Activated gamma-delta T cell treated with anti-CD3 and anti-CD28 coated beads, Interleukin-2, amount 50 U/mL, for 16 hours (primary cell): ENCODE measurements at places on chromosomes 1 and 21.

DNA sequence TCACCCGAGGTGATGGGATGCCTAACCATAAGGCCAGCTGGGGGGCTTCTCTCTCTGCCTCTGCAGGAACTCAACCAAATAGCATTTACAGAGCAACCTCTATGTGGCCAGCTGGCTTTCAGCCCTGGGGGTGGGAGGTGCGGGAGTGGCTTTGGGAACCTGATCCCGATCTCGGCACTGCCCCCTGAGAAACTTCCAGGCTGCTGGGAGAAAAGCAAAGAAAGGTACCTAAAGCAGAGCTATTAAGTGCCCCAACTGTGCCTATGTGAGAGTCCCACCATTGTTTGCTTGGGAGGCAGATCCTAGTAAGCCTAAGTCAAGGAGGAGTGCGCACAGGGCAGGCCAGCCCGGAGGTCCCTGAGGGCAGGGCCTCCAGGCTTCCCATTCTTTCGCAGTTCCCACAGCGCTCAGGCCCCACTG lies 7.0 kb downstream of the KRTCAP2 start:
- DNase-seq, result no peak

DNA sequence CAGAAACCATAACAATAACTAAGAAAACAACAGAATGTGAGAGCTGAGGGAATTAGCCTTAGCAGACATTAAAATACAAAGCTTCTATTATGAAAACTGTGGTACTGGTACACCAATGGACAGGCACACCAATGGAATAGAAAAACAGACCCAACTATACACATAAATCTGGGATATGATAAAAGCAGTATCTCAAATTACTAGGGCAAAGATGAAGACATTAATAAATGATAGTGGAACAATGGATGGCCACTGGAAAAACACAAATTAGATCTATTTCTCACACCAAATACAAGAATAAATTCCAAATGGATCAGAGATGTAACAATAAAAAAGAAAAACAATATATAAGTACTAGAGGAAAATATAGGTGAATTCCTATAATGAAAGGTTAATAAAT lies 65.4 kb upstream of the SLFNL1 start:
- DNase-seq, result no peak

GRCh38 chr1:117556341-117556740 lies 49.5 kb upstream of the TENT5C start:
- no peak for DNase-seq

DNA sequence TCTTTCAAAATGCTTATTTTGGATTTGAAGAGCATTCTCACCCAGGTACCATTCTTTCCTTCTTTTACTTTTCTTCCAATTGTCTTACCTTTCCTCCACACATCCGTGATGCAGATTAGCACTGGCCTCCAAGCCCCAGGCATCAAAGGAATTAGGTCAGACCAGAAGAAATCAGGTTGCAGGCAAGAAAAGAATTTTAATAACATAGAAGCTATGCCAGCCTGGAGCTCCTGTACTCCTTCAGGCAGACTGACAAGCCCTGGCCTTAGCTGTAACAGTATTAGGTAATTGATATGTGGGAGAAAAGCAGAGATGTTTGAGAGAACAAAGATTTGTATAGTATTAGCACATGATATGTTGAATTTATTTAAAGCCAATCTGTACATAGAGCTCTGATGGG lies 390.4 kb upstream of the ADGRL2 start:
- DNase-seq, result no peak

GRCh38 chr1:79681382-79681781 lies 674.9 kb upstream of the ADGRL4 start:
- no peak for DNase-seq

DNA sequence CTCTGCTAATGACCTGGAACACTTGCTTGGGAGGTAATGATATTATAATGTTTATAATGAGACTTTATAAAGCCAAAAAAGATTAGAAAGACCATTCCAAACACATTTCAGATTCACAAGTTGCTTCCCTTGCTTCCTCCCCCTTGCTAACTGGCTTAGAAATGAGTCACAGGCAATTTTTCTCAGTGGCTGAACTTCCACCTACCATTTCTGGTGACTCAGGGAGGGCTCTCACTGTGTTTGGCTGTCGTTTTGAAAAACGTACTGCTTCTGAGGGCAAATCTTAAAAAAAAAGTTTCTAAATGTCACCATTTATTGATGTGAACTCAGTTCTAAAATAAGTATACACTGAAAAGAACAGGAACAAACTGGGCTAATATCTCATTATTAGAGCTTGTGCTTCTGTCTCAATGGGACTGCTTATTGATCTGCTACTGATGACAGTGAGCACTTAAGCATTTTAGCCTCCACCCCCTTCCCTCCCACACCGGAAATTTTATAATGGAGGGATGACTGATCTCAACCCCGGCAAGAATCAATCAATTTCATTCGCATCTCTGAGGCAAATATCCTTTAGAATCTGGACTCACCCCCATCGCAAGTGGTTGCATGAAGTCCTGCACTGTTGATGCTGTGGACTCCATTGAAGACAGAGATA lies 278.3 kb downstream of the KCTD3 start:
- no peak for DNase-seq

DNA sequence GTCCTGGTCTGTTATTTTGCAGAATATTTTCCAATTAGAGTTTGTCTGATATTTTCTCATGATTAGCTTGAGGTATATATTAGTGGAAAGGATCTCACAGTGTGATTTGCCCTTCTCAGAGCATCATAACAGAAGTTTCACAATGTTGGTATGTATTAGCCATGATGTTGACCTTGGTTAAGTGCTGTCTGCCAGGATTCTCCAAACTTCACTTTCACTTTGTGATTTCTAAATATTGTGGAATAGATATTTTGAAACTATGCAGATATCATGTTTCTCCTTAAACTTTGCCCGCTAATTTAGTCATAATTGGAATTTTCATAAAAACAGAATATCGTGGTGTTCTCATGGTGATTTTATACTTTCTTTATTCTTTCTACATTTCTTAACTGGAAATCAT lies 98.0 kb upstream of the DEPDC1 start:
- DNase-seq, result no peak

- no peak for DNase-seq
Observed at GRCh38 chr1:151689494-151689893, 27.1 kb downstream of the CELF3 start.

DNA sequence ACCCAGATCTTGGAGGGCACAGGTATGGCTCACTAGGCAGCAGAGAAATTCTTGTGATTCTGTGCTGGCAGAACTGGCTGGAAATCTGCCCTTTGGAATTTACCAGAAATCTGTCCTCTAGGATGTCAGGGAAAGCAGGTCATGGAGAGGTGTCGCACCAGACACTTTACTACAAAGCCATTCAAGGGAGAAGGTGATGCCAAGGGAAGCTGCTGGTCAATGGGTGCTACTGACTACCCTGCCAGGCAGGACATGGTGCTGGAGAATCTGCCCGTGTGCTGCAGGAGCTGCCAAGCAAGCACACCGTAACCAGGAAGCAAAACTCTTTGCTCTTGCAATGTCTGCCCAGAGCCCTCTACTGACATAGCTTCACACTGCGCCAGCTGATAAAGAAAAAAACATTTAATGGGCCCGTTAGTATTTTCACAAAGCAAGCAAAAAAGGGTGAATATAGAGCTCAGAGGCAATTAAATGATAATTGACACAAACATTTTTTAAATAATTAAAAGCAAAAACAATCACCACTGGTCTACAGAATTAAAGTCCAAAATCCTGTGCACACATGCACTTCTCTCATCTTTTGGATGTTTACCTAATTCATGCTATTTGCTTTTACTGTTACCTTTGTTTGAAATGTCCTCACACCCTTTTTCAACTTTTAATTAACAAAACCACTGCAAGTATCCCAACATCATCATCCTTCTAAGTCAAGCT lies 7.2 kb upstream of the FBXO28 start:
- DNase-seq, result no peak

GRCh38 chr21:39022466-39022862 lies 160.8 kb downstream of the PSMG1 start:
- no peak for DNase-seq

DNA sequence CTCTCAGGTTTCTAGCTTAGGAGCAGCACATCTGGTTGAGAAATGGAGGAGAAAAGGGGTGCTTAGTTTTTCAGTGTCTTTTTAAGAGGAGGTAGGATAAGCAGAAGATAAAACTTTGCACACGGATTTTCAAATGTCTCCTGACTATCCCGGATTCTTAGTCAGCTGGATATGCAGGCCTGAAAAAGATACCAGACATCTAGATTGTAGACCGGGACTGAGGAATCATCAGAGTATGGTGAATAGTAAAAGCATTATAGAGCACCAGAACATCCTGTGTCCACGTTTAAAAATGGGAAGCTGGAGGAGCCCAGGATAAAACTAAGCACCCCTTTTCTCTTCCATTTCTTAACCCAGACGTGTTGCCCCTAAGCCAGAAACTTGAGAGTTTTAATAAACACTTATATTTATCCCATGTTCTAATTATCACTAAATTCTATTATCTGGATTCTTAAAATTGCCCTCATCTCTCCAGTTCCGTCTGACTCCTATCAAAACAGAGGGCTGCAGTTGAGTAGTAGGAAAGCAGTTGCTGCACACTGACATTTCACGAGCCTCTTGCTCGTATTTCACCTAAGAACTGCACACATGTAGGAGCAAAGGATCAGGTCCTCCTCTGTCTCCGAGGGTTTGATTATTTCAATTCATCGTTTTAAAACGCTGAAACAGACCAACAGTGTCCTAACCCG lies 609 bp downstream of the PIGK start:
- no peak for DNase-seq

- no peak for DNase-seq
Observed at GRCh38 chr1:80403471-80403893, 1397.0 kb upstream of the ADGRL4 start.

GRCh38 chr1:192513196-192513595 lies 62.4 kb upstream of the RGS1 start:
- no peak for DNase-seq

- no peak for DNase-seq
Observed at GRCh38 chr1:235947989-235948388, 81.3 kb upstream of the LYST start.

DNA sequence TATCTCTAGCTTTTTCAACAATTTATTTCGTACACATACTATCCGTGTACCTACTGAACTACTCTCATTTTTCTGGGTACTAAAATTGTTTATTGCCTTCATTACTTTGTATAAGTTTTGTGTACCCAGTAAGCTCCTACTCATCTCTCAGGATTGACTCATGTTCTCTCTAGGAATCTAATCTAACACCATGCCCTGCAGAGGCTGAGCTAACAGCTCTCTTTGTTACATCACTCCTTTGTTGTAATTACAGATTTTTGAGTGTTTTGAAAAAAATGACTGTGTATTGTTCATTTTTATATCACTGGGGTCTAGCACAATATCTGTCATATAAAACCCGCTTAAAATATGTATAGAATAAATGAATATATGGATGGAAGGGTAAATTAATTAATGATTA lies 167.1 kb downstream of the ATP6V1G3 start:
- DNase-seq, result no peak
